ENCODE measurements at places on chromosomes 11 and 22. TPM values are rescaled to one million over a fixed set of nuclear protein-coding genes. Genes with fewer than 3 reads are reported as not detected.

Gene CASP5
- total RNA-seq: not detected

Gene VWCE
- total RNA-seq: 1.2 TPM

Gene PRSS23
- total RNA-seq: 157 TPM

Gene ARHGAP8
- total RNA-seq: not detected

Gene SLC22A6
- not detected for total RNA-seq

Gene OR51E2
- total RNA-seq: not detected

Gene MMP3
- 9.0 TPM for total RNA-seq

Gene RBM4
- total RNA-seq: 86.4 TPM

Gene LRRC75B
- total RNA-seq: 7.2 TPM

Gene SGSM1
- not detected for total RNA-seq

Gene MPPED2
- not detected for total RNA-seq

- DNase-seq: peak; percentile 86
Measured at GRCh38 chr11:114163229-114163631, 103.7 kb downstream of the ZBTB16 start.

DNA sequence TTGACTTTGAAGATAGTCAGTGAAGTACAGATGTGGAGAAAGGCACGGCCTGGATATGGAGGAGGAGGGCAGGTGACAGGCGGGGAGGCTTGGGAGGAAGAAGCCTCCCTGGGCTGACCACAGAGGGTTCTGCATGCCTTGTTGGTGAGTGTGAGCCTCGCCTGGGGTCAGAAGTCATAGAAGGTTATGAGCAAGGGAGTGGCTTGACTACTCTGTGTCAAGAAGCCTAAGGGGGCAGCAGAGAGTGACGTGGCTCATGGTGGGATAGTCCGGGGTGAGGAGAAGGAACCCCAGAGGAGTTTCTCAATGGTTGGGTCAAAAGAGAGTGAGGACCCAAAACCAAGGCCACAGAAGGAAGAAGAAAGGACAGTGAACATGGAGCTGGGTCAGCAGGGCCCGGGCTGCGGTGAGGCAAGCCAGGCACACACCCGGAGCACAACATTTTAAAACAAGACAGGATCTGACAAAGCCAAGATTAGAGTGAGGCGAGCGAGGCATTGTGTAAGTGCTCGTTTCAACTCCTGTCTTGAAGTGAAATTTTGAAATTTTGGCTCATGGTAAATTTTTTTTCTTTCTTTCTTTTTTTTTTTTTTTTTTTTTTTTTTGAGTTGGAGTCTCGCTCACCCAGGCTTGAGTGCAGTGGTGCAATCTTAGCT, 31.9 kb downstream of the PDGFB start:
- DNase-seq: peak; percentile 87

DNA sequence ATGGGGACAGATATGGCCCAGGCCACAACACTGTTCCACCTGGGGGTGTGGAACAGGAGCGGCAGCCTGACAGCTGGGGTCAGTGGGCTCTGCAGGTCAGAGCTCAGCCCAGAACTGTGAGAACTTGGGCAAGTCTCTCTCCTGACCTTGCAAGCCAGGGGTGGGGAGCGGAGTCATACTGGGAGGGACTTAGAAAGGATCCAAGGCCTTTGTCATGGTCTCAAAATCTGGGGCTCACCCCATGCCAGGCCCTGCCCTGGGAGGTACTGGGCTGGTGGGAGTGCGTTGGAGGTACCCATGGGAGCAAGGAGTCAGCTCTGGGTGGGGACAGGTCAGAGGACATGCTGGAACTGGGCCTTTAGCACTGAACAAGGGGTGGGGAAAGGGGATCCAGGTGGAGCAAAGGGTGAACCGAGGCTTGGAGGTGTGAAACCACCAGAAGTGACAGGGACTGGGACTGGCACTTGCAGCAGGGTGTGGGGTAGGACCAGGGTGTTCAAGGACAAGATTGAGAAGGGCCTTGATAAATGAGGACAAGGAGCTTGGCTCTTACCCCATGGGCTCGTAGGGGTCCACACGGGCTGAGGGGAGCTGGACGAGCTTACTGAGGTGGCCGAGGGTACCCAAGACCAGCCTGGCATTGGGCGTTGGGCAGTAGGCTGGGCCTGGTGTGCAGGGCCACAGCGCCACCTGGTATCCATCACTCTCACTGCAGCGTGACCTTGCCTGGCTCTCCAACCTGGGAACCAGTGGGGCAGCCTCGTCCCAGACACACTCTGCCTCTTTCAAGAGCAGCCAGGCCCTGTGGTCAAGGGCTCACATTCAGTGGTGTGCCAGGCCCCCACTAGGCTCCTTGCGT, 7.4 kb upstream of the PMM1 start:
- peak; percentile 57 for DNase-seq

- no peak for DNase-seq
Measured at GRCh38 chr11:107821199-107821927, 37.2 kb downstream of the SLC35F2 start.

DNA sequence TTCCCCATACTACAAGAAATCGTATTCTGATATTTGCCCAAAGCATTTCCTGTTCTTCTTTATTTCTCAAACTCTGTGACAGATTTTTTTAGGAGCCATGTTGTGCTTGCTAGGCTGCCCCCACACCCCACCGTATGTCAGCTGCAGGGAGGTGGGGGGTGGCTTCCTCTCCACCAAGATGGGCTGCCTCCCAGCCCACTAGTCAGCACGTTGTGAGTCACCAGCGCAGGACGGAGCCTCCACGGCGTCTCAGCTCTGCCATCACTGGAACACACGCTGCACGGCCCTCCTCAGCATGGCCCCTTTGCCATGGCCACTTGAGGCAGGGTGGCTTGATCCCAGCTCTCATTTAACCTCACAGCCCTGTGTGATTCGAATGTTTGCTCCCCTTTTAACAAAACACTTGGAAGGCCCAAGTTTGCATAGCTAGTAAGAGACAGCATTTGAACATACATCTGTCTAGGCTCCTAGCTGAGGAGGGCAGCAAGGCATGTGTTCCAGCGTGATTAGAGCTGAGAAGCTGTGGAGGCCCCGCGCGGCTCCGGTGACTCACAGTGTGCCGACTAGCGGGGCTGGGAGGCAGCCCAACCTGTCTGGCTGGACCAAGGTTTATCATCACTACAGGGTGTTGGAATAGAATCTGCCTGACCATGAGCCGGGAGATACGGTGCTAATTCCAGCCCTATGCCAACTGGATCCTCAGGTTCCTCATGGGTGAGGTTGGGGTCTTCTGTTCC, 180.7 kb upstream of the NCAM1 start:
- peak; percentile 69 for DNase-seq

DNA sequence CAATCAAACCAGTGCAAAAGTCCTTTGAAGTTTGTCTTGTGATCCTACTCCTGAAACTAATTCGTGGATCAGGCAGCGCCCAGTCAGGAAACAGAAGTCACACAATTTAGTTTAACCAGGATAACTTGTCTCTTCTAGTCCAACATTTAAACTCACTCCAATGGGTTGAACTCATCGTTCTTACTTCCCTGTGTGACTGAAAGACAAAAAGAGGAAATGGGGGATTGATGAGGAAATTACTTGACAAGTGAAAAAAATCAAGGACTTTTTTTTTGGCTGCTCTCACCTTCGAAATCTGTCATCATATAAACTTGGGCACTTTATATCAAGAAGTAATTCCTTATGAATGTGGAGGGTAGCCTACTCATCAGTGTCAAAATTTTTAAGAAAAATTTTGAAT, 78.4 kb downstream of the HSD17B12 start:
- no peak for DNase-seq

GRCh38 chr11:2661173-2662023, 38.4 kb downstream of the KCNQ1OT1 start:
- no peak for DNase-seq

GRCh38 chr11:25991476-25991875, 340.5 kb upstream of the ANO3 start:
- DNase-seq: no peak

- no peak for DNase-seq
Measured at GRCh38 chr22:23047742-23048141, 22.6 kb upstream of the GNAZ start.

DNA sequence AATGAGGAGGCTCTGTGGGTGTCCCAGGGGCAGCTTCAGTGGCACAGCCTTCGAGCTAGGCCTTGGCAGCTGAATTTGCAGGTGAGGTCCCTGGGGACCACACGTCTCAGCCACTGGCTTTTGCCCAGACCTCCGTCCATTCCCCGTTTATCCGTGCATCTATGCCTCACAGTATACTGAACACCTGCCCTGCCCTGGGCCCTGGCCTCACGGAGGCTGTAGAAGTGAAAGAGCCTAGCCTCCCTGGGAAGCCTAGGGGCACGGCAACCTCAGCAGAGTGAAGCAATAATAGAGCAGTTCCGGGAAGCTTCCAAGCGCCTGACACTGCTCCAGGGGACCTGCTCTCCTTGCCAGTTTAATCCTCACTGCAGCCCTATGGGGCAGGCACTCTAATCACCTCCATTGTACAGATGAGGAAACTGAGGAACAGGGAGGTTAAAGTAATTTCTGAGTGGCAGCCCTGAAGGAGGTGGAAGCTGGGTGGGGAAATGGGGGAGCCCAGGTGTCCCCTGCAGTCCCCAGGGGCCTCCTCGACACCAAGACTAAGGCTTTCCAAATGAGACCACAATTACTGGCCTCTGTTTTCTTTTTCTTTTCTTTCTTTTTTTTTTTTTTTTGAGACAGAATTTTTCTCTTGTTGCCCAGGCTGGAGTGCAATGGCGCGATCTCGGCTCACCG, 2.7 kb upstream of the NFAM1 start:
- no peak for DNase-seq

DNA sequence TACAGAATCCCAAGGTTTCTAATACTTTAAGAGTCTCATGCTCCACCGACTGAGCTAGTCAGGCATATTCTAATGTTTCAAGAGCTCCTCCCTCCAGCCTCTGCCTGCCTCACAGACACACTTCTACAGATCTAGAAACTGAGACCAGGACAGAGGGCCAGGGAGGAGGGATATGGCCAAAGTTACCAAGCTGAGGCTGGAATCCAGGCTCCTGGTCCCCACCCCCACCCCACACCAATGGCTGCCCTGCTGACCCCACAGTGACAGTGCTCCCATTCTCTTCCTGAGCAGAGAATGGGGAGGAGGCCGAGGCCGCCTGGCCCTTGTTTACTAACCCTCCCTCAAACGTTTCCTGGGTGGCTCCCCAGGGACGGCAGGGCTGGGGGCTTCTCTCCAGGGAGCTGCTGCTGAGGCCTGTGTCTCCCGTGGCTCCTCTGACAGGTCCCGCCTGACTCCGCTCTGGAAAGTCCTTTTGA, 2.2 kb downstream of the PLEKHB1 start:
- no peak for DNase-seq

GRCh38 chr11:81787584-81788049, 946.0 kb downstream of the FAM181B start:
- DNase-seq: no peak

- DNase-seq: no peak
Measured at GRCh38 chr11:95625164-95625900, 164.2 kb downstream of the FAM76B start.

GRCh38 chr11:112235750-112236390, 9.6 kb downstream of the PTS start:
- DNase-seq: no peak

DNA sequence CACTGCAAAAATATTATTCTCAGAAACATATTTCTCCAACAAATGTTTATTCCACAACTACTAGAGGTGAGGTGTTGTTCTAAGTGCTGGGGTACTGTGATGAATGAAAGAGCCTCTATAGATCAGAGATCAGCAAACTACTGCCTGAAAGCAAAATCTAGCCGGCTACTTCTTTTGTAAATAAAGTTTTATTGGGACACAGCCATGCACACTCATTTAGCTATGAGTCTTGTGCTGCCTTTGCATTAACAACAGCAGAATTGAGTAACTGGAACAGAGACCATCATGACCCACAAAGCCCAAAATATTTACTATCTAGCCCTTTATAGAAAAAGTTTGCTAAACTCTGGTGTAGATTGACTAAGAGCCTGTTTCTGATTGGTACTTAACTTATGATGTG, 37.1 kb upstream of the CRYBB3 start:
- DNase-seq: no peak

- DNase-seq: no peak
Measured at GRCh38 chr11:10762185-10762584, 11.1 kb downstream of the CTR9 start.

GRCh38 chr11:130171534-130171933, 12.0 kb downstream of the ST14 start:
- DNase-seq: no peak

GRCh38 chr11:100930185-100930778, 199.3 kb downstream of the PGR start:
- peak; percentile 70 for DNase-seq

DNA sequence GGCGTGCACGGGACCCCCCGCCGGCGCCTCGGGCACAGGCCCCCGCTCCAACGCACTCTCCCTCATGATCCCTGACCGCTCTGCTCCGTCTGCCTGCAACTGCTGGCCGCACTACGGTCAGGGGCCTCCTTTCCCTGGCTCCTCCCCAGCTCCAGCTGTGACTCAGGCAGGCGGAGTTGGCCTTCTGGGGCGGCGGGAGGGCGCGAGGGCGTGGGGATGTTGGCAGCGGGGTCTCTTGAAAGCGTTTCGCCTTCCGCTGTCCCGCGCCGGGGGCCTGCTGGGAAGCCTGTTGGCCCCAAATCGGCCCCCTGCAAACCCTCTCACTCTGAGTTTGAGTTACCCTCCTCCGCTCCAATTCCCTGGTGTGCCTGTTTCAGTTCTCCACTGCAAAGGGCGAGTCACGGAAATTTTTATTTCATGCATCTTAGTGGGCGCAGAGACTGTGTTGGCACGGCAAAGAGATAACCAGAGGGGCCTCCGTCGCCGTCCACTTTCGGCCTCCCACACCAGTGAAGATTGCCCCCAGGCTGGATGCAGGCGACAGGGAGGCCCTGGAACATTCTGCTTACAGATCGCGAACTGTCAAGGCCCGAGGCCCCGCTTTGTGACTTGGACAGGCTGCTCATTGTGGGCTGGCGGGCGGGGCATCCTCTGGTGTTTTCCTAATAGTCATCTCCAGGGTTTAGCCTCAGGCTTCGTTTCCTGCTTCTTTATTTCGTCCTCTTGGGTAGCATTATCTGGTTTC, at the start of gene CAVIN3:
Gene CAVIN3 (minus strand): TSS at position 91 of the 745 bp plus-strand sequence. CDS start 25 bp downstream, at position 66.
- peak; percentile 86 for DNase-seq

GRCh38 chr22:26921726-26922125, 264.3 kb downstream of the MIAT start:
- no peak for DNase-seq

DNA sequence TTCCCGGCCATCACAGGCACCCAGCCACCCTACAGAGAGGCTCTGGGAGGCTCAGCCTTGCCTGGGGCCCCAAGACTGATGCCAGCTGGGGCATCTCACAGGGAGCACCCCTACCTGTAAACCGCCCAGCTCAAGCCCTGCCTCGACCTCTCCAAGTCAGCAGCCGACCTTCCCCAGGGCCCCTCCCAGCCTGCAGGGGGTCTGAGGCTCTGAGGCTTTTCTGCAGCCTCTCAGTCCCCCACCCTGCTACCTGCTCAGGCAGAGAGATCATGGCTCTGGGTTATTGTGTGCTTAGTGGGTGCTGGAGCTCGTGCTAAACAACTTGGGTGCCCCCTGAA, 23.1 kb upstream of the RTN4R start:
- DNase-seq: no peak

- no peak for DNase-seq
Measured at GRCh38 chr11:88620568-88621130, 283.1 kb upstream of the CTSC start.

GRCh38 chr11:37929100-37929653, 1331.1 kb upstream of the RAG2 start:
- DNase-seq: no peak

Data from LHCN-M2 (cell line).